ENCODE measurements at places on chromosomes 13 and 19.

DNA sequence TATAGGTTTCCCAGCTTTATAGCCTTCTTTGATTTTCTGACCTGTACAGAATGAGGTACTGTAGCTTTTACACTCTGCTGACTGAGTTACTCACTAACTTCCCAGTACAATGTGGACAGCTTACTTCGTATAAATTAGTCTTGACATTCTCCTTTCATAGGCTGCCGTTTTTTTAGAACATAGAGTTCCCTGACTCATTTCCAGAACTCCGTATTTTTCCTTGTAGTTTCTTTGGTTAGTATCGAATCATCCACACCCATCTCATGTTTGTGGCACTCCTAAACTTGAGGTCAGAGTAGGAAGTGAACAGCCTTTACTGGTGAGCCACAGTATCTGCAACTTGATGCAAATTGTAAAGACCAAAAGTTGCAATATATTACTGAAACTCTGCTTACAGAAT is 303.9 kb downstream of the SLITRK5 start:
- DNase-seq: no peak

- no peak for DNase-seq
Measured at GRCh38 chr19:29285878-29286277, 72.9 kb upstream of the UQCRFS1 start.

GRCh38 chr19:32828139-32828538 is 41.4 kb downstream of the SLC7A9 start:
- no peak for DNase-seq

DNA sequence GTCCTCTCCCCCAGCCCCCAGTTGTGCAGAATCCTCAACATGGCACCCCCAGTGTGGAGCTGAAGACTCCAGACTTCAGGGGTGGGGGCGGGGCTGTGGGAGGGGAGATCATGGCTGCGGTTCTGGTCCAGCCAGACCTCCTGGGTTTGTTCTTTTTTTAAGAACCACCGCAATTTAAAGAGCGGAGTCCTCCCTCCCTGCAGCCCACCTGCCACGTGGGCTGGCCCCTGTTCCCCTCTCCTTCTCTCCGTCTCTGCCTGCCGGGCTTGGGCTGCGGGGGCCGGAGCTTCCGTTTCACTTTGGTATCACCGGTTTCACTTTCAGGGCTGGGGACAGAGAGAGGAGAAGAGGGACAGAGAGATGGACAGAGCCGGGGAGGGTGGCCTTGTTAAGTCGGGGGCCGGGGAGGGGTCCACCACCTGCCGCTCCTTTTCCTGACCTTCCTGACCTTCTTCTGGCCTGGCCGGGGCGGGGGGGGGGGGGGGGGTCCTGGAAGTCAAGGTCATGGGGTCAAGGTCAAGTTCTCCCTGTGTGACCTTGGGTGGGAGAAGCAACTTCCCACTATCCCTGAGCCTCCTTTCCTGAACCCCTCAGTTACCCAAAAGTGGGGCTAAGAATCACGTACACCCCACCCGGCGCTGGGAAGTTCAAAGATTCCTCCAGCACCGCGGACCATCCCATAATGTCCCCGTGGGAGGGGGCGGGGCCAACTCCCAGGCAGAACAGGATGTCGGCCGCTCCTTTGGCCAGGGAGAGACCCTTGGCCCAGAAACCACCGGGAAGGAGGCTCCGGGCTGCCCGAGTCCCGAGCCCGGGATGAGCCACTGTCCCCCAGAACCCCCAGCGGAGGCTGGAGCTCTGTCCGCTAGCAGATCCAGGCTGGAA is 11.3 kb upstream of the ZBTB7A start:
- no peak for DNase-seq

GRCh38 chr13:22107549-22107948 is 436.7 kb downstream of the FGF9 start:
- DNase-seq: no peak

DNA sequence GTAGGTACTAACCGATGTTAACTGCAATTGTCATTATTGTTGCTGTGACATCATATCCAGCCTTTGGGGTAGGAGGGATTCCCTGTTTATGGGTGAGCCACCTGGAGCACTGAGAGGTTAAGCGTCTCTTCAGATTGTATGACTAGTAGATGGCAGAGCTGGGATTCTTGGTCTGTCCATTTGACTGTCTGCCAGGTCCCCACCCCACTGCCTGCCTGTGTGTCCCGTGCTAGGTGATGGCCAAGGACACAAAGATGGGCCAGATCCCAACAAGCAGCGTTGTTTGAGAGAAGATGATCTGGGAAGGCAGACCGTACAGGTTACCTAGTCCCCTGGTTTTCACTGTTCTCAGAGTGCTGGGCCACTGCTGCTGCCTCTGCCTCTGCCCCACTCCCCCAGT is 16.6 kb downstream of the PPP2R1A start:
- no peak for DNase-seq

- no peak for DNase-seq
Measured at GRCh38 chr19:38723990-38724854, 20.1 kb downstream of the CAPN12 start.

DNA sequence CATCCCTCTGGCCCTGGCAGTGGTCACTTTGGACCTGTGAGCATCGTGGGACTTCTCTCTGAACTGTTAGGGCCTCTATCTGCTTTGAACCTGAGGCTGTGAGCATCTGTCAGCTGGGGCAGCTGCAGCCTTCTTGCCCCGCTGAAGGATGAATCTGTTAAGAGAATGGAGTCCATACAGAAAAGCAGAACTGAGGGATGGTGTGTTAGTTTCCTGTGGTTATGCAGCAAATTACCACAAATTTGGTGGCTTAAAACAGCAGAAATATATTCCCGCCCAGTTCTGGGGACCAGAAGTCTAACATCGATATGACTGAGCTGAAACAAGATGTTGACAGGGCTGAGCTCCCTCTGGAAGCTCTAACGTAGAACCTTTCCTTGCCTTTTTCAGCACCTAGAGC is 1.6 kb upstream of the ZNF497 start:
- no peak for DNase-seq

DNA sequence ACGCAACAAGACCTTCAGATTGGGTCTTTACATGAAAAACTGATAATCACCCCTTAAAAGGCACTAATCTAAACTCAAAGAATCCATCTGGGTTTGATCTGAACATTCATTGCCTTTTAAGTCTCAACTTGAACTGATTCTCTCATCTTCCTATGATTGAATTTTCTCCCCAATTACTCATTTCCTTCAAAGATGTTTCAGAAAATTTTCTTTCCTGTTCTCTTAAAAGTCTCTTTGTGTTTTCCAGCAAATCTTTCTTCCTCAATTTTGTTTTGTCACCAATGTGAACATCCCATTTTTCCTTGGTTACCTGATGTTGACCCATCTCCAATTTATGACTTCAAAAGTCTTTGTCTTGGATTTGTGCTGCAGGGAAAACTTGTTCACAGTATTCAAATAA is 234.3 kb downstream of the DACH1 start:
- DNase-seq: no peak

GRCh38 chr13:80551650-80552497 is 210.9 kb upstream of the SPRY2 start:
- no peak for DNase-seq

DNA sequence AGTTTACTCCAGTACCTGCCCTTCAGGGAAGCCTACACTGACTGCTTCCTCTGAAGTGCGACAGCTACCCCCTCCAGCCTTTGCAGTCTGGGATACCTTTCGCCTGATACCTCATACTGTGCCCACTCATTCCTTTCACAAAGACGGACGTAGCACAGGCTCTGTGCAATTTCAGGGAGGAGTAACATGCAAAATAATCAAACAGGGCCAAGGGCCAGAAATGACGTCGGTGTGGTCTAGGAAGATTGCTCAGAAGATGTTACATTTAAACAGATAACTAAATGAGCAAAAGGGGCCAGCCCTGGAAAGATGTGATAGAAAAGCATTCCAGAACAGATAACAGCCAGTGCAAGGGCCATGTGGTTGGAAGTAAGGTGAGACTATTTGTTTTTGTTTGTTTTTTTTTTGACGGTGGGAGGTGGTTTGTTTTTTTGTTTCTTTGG is 6.6 kb upstream of the DDX39A start:
- DNase-seq: no peak

DNA sequence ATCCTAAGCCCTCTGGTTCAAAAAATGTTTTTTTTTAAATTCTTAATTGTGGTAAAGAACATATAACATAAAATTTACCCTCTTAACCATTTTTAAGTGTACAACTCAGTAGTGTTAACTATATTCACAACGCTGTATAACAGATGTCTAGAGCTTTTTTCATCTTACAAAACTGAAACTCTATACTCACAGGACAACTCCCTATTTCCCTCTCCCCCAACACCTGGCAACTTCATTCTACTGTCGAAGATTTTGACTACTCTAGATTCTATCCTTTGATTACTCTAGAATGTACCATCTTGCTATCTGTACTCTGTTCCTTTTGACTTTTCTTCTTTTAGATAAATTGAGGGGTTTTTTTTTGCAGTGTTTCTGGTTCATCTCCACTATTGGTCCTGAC is 200.4 kb downstream of the KLF12 start:
- DNase-seq: no peak

DNA sequence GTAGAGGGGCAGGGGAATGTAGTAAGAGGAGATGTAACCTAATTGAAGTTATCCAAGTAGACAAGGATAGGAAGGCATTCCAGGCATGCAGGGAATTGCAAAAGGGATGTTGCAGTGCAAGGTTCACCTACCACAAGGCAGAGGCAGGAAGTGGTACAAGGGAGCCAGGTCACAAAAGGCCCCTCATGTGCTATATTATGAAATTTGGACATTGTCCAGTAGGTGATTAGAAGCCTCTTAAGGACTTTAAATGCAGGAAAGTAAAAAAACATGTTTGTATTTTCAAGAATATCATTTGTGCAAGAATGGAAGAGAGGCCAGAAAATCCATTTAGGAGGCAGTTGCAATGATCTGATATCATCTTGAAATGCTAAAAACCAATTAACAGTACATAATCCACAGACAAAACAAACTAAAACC is 111.4 kb downstream of the FRY start:
- no peak for DNase-seq

- no peak for DNase-seq
Measured at GRCh38 chr19:19860756-19861390, 4.8 kb upstream of the ZNF253 start.

DNA sequence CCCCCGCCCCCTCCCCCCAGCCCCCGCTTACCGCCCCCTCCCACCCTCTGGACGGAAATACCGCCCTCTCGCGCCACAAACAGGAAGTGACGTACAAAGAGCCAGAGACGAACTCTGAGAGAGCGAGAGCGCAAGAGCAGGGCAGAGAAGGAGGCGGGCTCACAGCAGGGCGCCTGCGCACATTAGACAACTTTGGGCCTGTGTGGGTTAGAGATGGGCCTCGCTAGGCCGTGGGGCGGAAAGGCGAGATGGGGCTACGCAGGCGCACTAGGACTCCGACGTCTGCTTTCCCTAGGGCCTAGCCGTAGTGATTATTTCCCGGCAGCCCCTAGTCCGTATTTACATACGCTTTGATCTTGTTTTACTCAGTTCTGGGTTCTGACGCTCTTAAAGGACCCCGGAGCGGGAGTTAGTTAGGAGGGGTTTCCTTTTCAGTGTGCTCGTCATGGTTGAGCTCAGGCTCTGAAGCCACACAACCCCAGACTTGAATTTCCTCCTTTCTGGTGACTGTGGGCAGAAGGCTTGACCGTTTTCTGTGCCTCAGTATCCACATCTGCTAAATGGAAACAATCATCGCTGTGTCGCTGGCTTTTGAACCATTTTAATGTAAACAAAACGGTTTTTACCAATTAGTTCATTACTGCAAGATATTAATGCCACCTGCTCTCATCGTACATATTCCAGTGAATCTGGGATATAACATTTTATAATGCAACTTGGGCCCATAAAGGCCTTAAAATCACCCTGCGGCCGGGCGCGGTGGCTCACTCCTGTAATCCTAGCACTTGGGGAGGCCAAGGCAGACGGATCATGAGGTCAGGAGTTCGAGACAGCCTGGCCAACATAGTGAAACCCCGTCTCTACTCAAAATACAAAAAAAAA is 449 bp upstream of the AKT2 start:
- peak; percentile 97 for DNase-seq

DNA sequence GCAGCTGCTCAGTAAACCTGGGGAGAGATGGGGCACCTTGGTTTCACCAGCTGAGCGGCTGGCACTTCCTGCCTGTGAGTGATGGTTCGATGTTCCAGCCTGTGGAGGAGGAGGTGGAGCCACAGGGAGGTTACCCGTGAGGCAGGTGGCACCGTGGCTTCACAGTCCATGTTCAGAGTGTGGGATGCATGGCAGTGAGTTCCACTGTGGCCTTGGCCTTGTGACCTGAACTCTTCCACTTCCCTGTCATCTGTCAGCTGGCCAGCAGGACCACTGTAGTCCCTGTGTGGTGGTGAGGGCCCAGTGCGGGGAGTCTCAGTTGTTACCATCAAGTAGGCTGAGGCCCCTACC is 16.9 kb downstream of the SMARCA4 start:
- DNase-seq: no peak

GRCh38 chr13:42654722-42655121 is 80.8 kb downstream of the TNFSF11 start:
- no peak for DNase-seq

DNA sequence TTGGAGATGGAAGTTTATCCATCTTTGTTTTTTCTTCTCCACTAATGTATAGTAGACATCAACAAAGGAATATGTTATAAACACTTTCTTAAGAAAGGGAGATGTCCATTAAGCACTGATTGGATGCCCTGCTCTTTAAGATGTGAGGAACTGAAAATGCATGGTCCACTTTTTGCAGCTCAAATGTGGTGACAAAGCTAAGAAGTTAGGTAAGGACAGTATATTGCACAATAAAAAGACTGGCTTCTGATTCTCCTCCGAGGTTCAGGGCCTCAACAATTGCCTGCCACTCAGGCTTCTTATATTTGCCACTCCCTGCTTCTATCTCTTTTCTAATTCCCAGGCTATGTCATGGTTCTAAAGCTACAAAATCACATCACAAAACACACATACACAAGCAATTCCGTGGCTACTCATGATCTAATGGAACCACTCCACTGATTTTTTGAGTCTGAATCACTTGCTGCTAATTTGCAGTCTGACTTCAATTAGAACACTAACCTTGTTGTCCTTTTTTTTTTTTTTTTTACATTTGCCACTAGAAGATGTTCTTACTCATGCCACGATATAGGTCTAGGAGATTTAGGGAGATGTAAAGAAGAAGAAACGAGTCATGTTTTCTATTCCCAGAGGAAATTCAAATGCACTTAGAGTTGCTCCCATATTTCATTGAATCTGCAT is 29.6 kb upstream of the TNFSF11 start:
- no peak for DNase-seq

- DNase-seq: no peak
Measured at GRCh38 chr19:1063030-1063908, 3.7 kb upstream of the ARHGAP45 start.

GRCh38 chr13:56412856-56413255 is 727.9 kb upstream of the PRR20A start:
- DNase-seq: no peak

DNA sequence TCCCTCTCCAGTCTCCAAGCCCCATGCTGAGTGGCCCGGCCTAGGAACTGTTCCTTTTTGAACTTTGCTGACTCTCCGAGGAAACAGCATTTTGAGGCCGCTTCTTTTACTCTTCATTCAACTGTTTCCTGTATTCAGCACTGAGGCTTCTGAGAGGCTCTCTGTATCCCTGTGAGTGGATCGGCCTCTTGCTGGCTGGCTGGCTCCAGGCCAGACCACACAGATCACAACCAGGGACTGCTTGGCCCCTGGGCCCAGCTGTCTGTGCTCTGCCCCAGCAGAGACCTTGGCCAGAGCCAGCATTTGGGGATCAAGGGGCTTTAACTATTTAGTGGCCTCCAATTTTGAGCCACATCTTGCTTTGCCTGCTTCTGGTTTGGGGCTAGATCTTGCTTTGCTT is 75.6 kb upstream of the KL start:
- DNase-seq: no peak

All from keratinocyte (primary cell).